Stimulated activated CD4-positive, alpha-beta T cell treated with anti-CD3 and anti-CD28 coated beads, Interleukin-15, amount 100 ng/mL, for 48 hours (primary cell): ENCODE measurements at places on chromosomes 1 and 21.

- DNase-seq: no peak
These were observed 94.1 kb downstream of the COL24A1 start for GRCh38 chr1:86062453-86062852.

DNA sequence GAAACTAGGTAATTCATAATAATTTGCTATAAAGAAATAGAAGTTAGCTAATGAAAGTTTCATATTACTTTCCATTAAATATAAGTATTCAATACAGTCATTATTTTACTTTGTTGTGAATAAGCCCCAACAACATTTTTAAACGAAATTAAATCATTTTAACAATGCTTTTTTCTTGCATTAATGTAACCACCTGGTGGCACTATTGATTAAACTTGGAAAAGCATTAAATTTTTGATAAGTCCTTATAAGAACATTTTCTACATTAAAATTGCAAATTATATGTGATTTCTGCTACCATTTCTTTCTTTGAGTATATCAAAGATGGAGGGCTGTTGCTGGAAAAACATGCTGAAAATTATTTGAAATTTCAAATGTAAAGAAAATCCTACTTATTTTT lies 918.8 kb upstream of the TMPRSS15 start:
- no peak for DNase-seq

DNA sequence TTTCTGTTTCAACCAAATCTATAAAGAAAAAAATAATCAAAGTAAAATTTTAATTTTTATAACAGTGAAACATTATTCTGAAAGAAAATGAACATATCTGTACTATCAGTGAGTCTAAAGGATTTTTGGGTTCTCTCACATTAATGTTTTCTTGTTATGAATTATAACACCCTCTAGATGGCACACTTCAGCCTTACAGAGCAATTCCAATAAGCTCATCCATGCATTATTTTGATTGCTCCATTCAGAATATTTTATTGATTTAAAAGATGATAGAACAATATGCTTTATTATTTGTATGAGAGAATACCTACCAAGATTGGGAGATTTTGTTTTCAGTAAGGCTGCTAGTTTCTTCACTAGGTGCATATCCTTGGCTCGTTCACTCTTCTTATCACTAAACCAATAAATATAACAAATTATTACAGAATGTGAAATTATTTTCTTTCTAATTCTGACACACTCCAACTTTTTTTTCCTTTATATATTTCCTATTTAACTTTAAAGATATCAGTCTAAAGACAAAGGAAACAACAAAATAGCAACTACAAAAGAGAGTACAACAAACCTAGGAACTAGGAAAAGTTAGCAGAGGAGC lies 82.4 kb downstream of the RAB3GAP2 start:
- DNase-seq: no peak

DNA sequence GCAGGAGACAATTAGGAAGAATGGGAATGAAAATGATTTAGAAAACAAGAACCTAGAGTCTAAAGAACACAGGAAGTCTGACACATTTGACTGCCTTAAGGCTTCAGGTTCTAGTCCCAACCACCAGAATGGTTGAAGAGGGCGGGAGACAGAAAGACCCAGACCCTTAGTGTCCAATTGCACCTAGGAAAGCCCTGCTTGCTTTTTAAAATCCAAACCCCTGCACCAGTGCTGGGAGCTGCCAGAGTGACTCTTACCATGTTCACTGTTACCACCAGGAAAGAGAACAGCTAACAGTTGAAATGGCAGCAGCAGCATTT lies 265 bp downstream of the CD1B start:
- DNase-seq: no peak
